Left lung (tissue), 14 donors: ENCODE measurements at places on chromosomes 3 and 15. TPM values are rescaled to one million over a fixed set of nuclear protein-coding genes. Genes with fewer than 3 reads are reported as not detected.

GRCh38 chr3:149648525-149648924, 9.3 kb downstream of the WWTR1 start:
- no peak for DNase-seq

DNA sequence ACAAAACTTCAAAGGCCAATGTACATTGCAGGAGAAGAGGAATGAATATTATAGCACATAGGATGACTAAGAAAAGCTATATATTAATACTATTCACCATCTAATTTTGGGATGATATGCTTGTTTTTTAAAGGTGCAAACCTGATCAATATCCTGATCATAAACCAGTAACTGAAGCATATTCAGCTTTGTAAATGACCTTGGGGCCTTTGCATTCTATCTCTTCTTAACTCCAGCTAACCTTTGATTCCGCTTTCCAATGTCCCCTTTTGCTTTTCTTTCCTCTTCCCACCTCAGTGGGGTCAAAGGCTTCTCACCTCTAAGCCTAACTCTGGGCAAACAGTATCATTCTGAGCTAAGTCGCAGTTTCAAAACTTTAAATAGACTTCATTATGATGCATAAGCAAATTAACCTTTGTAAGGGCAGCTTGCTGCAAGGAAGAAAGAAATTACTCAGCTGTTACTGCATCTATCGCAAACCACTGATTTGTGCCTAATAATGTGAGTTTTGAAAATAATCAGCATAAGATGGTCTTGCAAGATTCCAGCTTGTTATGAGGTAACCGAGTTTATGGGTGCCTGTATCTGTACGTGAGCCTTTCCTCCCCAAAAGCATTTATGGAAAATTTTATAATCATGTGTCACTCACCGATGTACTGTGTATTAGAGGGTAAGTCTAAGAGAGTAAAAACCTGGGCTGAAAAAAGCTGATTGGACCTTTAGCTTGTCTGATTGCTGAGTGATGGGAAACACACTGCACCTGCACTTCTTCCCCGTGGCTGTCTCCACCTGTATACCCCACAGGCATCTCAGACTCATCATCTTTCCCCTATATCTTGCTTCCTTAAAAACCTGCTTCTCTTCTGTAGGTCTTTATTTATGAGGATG, 116.8 kb downstream of the TPRG1 start:
- no peak for DNase-seq

DNA sequence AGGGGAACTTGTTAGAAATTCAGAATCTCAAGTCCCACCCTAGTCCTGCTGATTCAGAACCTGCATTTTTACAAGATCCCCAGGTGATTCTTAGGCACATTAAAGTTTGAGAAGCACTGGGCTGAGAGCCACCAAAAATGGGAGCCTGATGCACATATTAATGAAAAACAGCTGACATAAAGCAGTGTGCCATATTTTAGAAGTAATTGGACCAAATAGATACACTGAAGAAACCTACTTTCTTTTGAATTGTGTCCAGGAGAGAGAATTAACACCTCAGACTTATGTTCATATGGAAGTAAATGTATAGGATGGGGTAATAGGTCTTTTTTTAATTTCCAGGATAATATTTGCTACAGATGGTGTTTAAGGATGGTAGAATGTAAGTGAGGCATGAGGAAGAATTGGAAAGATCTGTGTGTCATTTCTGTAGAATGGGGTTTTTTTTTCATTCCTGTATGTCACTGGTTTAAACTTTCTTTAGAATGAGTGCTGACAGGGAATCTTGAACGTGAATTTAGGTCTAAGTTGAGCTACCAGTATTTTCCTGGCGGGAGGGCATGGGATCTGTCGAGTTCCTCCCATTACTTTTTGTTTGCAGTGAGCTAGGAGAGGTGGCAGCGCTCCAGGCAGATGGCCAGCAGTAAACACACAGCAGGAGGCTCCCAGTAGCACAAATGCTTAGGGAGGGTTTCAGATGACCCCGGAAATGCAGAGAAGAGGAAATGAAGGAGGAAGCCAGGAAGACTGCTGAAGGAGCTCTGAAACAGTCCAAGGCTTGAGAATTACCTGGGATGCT, 185.6 kb downstream of the PLCL2 start:
- DNase-seq = no peak

- DNase-seq = no peak
Observed at GRCh38 chr3:172347895-172348679, 100.2 kb downstream of the GHSR start.

- DNase-seq = no peak
Observed at GRCh38 chr3:134363381-134363755, 10.9 kb downstream of the AMOTL2 start.

- peak; percentile 28 for DNase-seq
Observed at GRCh38 chr3:195086341-195086740, 184.6 kb downstream of the XXYLT1 start.

- no peak for DNase-seq
Observed at GRCh38 chr3:13570391-13571194, 21.7 kb downstream of the FBLN2 start.

GRCh38 chr3:149717391-149718056, 34.8 kb downstream of the COMMD2 start:
- DNase-seq = peak; percentile 63

DNA sequence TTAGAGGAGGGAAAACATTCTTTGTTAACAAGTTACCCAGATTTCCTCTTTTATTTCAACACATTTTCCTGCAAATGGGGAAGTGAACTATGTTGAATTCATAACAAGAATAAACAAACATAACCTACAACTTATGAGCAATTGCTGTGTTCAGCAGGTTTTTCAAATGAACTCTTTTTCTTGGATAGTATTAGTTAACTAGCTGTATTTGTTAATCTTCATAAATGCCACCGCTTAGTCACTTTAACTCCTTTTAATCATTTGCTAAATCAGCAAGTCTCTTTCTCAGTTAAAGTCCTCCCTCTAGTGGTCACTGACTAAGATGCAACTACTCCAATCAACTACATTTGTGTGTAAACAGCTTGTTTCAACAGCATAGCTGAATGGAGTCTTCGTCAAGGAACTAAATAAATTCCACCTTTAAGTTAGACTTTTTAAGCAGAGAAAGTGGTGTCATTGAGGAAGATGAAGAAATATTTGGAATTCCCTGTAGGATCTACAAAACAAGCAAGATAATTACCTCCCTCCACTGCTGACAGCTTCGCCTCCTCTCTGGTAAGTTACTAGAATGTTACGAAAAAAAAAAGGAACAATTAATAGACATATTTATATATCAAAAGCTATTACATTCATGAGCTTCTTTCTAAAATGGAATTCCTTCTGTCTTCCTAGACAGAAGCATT, 1122.0 kb downstream of the ROBO1 start:
- DNase-seq = no peak

Gene FSD2
- 0.31 TPM for polyA plus RNA-seq
